NCI-H1092 (cell line): ENCODE measurements at places on chromosomes 2 and 18.

DNA sequence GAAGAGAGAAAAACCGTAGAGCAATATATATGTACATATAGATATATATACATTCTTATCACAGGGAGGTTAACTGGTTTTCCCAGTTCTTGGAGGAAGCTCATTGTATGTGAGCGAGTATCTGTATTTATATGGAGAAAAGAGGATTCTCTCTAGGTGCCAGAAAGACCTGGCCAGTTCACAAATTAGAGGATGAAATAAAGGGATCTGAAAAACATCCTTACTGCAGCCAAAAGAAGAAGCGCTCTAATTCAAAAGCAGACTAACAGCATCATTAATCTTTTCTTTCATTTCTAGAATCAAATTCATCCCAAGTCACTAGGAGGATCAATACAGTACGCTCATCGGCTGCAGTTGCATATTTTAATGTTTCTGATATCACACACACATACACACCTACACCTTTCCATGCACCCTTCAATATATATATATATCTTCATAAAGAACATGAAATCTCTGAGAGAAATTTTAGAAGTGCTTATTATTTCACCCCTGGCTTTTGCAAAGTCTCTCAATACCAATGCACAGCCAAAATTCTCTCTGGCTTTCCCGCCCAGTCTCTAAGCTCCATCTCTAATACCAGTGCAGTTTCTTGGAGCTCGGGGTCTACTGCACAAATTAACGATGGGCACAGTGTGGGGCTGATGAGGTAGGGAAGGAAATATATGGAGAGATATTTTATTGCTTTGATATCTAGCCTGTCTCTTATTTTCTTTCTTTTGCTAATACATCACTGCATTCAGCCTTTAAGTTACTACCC, 731 bp downstream of the NRXN1 start:
- DNase-seq = peak; percentile 14

DNA sequence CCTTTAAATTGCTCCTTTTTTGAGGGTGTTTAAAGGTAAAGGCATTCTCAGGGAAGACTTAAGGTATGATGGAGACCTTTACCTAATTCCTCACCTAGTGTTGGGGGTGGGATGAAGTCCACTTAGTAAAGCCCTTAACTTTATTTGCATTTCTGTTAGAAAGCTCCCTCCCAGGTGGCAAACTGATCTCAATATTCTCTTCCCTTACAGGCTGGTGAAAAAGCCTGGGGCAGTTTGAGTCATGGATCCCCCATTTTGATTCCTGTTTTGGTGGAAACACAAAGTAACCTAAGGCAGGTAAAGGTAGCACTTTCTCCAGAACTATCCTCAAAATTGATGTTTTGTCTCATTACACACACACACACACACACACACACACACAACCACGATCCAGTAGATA, 33.8 kb upstream of the HNRNPA3 start:
- no peak for DNase-seq

- DNase-seq = no peak
Observed at GRCh38 chr18:9095297-9096006, 7.0 kb upstream of the NDUFV2 start.

DNA sequence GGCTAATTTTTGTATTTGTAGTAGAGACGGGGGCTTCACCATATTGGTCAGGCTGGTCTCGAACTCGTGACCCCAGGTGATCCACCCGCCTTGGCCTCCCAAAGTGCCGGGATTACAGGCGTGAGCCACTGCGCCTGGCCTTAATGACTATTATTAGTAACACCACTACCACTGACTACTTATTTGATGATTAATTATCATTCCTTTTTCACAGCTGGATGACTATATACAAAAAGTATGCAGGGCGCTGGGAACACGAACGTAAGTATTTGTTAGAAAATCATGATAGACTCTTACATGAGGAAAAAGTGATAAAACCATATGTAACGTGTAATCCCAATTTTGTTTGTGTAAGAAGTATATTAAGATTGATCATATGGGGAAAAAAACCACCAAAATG, 21.6 kb downstream of the DARS1 start:
- no peak for DNase-seq

DNA sequence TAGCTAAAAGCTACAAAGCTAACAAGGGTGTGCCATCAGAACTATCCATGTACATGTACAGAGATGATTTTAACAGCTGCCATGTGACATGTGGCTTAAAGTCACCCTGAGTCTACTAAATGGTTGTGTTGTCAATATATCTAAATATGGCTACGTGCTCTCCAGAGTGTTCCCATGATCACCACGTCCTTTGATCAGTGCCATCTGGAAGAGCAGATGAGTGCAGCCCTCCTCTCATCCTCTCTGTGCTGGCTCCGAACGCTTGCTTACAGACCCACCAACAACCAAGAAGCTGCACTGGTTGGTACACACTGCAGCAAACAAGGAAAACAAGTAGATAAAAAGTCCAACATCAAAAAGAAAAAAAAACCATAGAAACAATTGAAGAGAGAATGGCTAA, 88.6 kb upstream of the NARS1 start:
- DNase-seq = no peak

DNA sequence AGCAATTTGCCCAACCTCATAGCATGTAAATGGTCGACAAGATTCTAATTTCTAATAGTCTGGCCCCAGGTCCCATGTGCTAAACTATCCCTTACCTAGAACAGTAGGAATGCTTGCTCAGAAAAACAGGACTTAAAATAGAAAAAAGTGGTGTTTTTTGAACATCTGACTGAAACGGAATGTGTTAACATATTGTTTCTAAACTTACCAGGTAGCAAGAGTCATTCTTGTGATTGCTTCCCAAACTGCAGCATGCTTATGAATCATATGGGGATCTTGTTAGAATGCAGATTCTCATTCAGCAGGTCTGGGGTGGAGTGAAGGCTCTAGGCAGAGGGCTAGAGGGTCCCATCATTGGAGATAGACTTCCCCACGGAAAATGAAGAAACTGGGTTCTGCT, 5.8 kb upstream of the SLC20A1 start:
- DNase-seq = no peak

- DNase-seq = no peak
Observed at GRCh38 chr2:232350804-232351685, 27.5 kb upstream of the ALPP start.

- DNase-seq = no peak
Observed at GRCh38 chr2:219467736-219468075, 31.0 kb upstream of the GMPPA start.

DNA sequence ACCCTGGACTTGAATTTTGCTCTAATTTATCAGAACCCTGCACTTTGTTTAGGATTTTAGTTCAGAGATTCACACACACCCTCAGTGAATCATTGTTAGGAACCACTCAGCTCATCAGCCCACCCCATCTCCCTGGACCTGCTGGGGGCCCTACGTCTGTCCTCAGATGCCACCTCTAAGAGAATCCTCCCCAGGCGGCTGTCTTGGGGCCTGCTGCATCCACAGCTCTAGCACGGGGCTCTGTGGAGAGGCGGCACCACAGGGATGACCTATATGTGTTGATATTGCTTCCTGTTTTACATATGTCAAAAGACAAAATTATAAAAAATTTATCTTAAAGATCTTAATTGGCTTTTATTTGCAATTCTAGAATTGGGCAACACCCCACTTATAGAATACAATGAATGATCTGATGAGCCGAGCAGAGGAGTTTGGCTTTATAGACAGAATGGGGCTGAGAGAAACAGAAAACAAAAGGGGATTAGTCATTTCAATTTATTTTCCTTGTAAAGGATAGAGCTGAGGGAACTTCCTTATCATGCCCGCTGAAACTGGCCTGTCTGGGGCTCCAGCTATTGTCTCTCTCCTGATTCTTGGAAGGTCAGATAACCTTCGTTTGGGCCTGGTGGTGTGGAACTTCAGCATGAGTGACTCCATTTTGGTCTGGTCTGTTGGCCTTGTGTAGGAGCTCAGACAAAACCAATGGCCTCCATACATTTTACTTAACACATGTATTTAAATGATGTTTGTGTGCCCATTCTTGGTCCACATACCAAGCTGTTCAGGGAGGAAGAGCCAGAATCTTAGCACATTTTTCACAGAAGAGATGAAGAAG, 1.4 kb downstream of the MYO7B start:
- no peak for DNase-seq

DNA sequence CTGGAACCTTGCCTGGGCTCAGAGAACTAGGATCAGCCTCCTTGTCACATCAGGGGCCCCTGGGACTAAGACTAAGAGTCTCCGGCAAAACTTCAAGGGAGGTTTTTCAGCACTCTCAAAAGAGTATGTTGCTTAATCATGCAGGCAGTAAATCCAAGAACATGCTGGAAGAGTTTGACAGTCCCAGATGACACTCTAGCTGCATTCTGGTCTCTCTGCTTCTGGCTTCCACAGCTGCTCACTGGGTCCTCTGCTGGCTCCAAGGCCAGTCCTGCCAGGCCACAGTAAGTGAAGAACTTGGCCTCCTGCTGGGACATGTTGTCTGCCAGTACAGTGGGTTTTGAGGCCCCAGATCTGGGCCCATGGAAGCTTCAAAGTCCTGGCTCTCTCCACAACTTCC, 45.2 kb upstream of the IL1RL1 start:
- DNase-seq = no peak

DNA sequence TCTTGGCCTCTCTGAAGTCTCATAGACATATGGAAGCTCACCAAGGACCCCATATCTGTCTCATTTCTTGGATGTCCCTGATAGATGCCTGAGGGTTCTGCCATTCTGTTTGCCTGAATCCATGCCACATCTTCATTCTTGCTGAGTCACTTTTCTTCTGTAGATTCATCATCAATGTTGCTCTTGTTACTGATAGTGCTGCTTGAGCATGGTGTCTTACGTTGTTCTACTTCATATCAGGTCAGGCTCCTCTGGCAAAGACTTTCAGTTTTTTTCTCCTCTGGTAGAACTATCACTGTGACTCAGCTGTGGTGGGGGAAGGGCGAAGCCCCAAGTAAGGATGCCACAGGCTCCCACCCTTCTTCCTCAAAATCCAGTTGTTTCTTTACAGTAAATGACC, 885.2 kb downstream of the DCDC2C start:
- no peak for DNase-seq

GRCh38 chr2:16152928-16153753, 212.8 kb downstream of the MYCN start:
- no peak for DNase-seq
